NCI-H748 treated with DMSO at 0.1 percent for 48 hours (cell line): ENCODE measurements at places on chromosomes 16 and 17.

DNA sequence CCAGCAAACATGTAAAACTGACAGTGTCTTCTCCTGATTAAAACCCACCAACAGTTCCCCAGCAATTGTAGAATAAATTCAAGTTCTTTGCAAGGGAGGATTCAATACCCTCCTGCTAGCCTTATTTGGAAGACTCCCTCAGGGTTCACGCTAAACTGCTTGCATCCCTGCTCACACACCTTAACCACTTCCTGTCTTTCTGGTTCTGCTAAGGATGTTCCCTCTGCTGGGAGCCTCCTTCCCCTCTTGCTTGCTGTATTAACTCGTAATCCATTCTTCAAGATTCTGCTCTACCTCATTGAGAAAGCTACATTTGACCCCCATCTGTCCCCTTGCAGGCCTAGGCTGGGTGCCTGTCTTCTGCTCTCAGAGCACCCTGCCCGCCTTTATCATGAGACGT is 2.3 kb upstream of the SHISA6 start:
- DNase-seq: no peak

GRCh38 chr16:81731649-81732048 is 47.4 kb upstream of the PLCG2 start:
- DNase-seq: no peak

- DNase-seq: no peak
Observed at GRCh38 chr16:59339871-59340270, 605.8 kb upstream of the GOT2 start.

- no peak for DNase-seq
Observed at GRCh38 chr16:30744183-30744582, 4.0 kb upstream of the PHKG2 start.

DNA sequence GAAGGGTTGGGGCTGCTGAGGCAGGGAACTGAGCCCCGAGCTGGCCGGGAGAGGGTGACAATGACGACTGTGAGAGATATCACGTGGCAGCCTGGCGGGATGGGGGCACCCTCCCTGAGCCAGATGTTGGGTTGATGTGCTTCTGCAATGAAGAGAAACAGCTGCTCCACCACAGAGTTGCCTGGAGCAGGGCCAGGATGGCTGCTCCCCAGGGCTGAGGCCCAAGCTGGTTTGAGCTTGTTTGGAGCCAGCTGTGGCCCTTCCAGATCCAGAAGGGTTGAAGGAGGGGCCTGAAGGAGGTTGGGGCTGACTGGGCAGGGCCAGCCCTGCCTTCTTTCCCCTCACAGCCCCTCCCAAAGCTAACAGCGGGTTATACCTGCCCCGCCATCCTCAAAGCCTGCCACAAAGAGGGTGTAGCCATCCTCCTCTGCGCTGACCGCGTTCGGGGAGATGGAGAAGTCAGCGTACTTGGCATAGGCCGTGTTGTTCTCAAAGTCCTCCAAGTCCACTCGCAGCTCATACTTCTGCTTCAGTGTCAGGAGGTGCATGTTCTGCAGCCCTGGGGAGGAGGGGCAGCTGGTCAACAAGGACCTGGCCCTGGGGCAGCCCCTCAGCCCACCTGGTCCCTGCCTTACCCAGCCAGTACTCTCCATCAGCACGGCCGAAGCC is 2.1 kb downstream of the MFAP4 start:
- no peak for DNase-seq

- DNase-seq: no peak
Observed at GRCh38 chr16:52114379-52114778, 432.6 kb downstream of the TOX3 start.

GRCh38 chr17:42720996-42721583 is 23.8 kb downstream of the EZH1 start:
- peak; percentile 35 for DNase-seq

DNA sequence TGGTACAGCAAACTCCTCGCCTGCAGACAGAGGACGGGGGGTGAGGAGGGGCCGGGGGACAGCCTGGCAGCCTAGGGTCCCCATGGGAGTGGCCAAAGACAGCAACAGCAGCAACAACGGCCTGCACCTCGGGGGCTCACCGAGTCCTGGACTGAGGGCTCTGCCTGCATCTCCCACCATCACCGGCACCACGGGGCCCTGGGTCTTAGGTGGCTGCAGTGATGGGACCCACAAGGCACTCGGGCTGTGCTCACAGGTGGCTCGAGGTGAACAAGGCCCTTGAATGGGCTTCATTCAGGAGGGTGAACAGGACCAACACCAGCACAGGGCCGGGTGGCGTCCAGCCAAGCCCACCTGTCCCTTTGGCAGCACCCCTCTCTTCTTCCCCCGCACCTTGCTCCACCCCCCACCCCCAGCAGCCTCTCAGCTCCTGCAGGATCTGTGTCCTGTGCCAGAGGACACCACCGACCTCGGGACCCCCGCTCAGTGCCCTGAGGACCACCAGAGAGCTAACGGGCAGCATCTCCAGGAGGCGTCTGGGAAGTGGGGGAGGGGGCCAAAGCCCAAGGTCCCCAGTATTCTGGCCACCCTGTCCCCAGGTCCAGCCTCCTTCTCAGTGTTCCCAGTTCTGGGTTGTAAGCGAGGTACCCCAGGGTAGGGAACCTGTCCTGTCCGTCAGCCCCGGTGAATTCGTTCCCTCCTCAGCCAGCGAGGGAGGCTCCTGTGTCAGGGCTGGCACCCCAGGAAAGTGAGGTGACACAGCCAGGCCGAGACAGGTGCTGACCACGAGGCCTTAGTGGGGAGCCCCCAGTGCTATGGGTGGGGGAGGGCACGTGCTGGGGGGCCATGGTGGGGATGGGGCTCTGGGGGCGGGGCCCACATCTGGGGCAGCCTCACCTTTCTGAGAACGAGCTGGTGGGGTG is 94.3 kb downstream of the TBC1D16 start:
- DNase-seq: no peak

DNA sequence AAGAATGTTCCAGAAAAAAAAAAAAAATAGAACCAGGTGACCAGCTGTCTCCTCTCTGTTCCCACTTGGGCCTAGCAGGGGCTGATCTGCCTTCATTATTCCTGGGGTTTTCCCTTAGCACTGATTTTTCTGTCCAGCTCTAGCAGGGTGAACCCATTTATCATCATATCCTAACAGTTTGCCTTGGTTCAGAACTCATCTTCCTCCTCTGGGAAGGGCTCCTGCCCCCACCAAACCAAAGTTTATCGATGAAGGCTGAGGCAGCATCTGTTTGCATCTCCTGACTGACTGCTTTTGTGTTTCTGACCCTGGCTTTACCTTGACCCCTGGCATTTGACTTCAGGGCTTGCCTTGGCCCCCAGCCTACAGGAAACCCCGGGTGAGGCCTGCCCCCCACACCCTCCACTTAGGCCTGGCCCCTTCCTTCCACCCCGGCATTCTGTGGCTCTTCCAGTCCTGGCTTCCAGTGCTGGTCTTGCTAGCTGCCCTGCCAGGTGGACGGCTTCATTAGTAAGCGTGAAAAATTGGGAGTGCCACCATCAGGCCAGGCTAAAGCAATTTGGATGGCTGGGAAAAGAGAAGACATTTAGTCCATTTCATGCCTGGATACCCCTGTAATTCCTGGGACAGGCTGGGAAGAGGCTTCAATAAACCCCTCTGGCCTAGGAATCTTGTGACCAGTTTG is 164.9 kb downstream of the CCDC182 start:
- DNase-seq: no peak

DNA sequence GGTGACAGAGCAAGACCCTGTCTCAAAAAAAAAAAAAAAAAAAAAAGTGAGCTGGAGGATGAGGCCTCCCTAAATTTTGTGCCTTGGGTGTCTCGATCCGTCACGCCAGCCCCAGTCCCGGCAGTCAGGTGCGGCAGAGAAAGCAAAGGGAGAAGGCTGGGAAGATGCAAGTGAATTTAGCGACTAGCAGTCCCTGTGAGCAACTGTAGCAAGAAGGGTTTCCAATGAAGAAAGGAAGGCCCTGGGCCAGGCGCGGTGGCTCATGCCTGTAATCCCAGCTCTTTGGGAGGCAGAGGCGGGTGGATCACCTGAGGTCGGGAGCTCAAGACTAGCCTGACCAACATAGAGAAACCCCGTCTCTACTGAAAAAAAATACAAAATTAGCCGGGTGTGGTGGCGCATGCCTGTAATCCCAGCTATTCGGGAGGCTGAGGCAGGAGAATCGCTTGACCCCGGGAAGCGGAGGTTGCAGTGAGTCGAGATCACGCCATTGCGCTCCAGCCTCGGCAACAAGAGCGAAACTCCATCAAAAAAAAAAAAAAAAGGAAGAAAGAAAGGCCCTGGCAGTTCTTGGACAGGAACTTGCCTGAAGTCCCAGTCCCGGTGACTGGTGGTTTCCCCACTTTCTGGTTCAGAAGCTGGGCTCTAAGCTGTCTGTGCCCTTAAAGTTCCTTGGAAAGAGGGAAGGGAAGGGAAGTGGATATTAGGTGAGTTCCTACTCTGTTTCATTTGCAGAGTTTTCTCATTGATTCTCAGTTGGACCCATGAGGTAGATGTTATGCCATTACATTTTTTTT is 1.8 kb upstream of the QPRT start:
- DNase-seq: no peak

- no peak for DNase-seq
Observed at GRCh38 chr17:57283203-57283971, 27.1 kb downstream of the MSI2 start.

DNA sequence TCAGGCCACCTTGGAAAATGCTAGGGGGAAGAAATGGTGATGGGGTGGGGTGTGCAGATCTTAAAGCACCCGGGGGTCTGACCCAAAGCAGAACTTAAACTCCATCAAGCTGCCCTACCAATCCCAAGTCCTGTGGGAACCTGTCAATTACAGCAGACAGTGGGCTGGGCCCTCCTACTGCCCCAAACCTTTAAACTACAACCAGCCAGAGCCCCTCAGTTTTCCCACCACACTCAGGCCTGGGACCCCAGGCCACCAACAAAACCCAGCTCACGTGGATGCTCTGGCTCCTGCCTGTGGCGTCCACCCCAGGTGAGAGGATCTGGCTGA is 2.7 kb downstream of the MYO18A start:
- DNase-seq: no peak

- DNase-seq: no peak
Observed at GRCh38 chr17:33396818-33397217, 103.7 kb upstream of the ASIC2 start.

DNA sequence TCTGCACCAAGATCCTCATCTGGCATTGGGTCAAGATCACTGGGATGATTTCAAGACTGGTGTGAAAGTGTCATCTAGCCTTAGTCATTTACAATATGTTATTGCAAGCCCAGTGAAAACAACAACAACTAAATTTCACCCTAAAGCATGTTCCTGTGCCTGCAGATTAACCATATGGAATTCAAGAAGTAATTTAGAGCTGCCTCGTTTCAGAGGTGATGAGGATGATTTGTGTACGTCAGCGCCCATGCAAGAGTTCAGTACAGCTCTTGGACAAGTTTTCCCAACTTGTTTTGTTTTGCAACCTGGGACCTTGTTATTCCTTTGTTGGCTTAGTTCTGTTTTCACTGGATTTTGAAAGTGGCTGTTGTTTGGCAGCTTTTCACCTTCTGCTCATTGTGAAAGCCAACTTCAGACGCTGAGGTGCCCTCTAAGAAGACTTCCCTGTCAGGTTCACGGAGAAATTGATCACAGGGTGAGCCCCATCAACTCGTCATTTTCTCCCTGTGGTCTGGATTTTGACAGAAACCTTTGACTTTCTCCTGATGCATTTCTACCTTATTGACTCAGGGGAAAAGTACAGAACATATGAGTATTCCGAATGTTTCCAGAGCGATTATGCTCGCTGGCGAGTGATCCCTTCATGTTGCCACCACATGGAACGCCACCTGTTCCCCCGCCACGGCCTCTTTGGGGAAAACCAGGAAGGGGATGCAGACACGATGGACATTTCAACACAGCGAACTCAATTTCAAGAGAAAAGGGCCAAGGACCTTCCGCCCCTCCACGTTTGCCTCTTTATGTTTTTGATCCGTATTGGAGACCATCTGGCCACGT is 85.6 kb downstream of the FOXL1 start:
- DNase-seq: no peak

- DNase-seq: no peak
Observed at GRCh38 chr16:1021553-1022160, 40.1 kb downstream of the SOX8 start.
